ENCODE measurements at places on chromosomes 6 and 20.

- no peak for DNase-seq
Measured at GRCh38 chr6:27297857-27298730, 14.0 kb downstream of the POM121L2 start.

- peak; percentile 68 for DNase-seq
Measured at GRCh38 chr6:28943557-28944411, 20.0 kb upstream of the TRIM27 start.

DNA sequence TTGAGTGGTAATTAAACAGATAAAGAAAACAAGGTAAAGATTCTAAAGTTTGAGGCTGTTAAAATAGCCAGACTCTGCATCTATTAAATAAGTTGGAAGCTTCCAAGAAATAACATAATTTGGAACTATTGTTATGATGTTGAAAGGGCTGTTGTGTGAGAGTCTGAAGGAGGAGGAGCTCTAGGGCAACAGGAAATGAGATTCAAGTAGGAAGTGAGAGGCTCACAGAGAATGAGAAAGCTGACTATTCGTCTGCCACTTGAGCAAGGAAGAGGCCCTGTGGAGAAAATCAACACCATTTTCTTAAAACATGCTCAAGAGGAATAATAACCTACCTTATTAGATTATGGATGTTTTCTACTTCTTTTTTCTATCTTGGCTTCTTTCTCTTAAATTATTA lies 185.2 kb downstream of the SLC24A3 start:
- DNase-seq = no peak

DNA sequence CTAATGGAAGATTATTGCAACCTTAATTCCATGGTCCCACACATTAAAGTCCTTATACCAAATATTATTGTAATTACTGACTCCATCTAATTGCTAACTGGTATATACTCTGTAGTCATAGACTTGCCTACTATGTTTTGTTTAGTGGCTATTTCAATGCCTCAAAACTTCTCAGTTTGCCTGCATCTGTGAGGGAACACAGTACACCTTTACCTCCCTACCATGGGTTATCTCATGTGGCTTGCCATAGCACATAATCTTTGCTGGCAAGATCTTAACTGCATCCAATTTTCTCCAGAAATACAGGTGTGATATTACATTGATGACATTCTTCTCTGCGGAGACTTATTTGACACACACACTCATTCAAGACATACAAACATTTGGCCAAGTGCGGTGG lies 107.1 kb upstream of the ZNF184 start:
- DNase-seq = no peak

- no peak for DNase-seq
Measured at GRCh38 chr6:166781331-166781730, 154.3 kb upstream of the RPS6KA2 start.

DNA sequence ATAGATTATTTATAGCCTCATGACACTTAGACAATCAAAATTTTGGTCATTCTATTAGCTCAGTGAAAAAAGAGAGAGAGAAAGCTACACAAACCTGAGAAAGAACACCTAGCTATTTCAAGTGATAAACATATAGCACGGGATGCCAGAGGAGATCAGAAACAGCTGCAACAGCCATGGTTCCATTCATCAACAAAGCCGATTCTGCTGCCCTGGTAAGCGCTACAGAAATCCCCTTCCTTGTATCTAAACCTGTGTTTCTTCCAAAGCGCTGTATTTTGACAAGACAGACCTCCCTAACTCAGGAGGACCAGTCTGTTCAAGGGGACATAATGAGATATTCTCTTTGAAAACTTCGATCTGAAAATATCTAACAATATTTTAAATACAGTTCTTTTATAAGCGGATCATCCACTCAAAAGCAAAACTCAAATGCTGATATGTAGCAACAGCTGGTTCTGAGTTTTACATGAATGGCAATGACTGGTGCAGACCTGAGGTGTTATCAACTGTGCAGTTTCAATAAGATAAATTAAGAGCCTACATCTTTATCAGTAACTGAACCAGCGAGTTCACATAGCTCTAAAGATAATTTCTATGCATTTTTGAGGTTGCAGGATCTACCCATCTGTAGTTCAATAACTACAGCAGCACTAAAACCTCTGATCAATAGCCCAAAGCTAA lies 447.8 kb downstream of the FRK start:
- no peak for DNase-seq

DNA sequence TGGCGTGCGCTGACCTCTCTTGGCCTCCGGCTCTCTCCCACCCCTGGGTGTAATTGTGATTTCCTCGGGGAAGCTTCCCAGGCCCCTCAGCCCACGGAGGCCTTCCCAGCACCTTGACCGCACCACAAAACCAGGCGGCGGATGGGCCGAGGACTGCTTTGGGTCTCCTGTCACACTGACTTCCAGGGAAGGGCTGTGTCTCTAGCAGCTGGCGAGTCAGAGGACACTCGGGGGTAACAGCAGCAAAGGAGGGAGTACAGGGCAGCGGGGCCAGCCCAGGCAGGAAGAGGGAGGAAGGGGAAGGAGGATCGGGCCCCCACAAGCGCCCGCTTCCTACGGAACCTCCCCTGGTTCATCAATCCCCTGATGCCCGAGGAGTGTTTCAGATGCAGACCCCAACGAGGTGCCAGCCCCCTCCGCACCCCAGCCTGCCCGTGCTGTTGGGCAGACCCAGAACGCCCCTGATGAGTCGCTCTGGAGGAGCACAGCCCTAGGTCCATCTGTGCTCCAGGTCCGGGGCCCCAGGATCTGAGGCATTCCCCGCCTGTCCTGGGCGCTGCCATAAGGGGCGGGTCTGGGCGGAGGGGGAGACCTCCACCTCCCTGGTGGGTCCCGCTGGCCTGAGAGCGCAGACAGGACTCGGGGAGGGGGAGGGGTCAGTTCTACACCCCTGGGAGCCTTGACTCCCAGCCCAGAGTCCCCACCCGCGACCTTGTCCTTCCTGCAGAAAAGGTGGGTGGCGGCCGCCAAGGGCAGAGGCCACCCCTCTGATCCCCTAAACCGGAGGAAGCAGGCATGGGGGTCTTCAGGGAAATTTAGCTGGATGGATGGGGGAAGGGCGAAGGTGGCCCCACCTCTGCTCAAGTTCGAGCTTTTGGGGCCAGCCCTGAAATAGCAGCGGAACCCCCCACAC lies 956 bp downstream of the CHRNA4 start:
- DNase-seq = no peak

DNA sequence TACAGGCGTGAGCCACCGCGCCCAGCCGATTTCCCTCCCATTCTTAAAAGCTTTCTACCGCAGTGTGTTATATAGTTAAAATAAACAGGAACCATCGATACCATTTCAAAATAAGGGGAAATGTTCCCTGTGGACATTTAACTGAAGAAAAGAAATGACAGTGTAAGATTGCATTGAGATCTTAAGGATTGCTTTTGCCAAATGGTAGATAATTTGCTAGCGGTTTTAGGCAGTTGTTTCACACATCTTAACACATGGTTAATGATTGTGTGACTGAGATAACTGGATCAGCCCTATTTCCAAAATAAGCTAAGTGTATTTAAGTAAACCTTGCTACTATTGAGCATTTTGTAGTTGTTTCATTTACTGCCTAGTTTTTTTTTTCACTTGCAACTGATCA lies 15.6 kb downstream of the STX16 start:
- DNase-seq = no peak
